ENCODE measurements at places on chromosomes 12 and 14.

DNA sequence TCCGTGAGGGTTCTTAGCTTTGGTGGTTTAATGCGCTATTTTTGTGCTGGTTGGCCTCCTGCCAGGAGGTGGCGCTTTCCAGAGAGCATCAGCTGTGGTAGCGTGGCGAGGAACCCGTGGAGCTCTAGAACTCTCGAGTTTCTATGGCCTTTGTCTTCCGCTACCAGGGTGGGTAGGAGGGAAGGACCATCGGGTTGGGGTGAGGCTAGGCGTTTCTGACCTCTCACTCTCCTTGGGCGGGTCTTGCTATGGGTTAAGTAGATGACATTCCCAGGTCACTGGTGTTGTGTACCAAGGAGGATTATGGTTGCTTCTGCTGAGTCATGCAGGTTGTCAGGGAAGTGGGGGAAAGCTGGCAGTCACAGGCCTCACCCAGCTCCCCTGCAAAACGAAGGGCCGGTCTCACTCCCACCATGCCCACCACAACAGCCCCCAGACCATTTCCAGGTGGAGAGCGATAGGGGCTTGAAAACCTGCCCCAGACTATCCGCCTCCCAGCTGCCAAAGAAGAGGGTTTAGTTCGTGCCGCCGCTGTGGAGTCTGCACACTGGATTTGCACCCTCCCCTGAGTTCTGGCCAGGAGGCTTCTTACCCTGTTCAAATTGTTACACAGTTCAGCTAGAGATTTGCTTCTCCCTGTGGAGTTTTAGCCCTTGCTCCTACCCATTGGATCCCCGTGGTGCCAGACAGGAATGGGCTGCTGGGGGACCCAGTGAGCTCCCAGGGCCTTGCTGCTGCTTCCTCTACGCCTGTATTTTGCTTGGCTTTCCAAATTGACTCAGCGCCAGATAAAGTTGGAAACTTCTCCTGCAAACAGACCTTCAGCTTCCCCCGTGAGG lies 21.9 kb downstream of the RNFT2 start:
- peak; percentile 31 for DNase-seq

- no peak for DNase-seq
Measured at GRCh38 chr12:72018036-72018435, 79.4 kb downstream of the TPH2 start.

- DNase-seq: peak; percentile 79
Measured at GRCh38 chr12:87820524-87821202, 208.5 kb downstream of the C12orf50 start.

DNA sequence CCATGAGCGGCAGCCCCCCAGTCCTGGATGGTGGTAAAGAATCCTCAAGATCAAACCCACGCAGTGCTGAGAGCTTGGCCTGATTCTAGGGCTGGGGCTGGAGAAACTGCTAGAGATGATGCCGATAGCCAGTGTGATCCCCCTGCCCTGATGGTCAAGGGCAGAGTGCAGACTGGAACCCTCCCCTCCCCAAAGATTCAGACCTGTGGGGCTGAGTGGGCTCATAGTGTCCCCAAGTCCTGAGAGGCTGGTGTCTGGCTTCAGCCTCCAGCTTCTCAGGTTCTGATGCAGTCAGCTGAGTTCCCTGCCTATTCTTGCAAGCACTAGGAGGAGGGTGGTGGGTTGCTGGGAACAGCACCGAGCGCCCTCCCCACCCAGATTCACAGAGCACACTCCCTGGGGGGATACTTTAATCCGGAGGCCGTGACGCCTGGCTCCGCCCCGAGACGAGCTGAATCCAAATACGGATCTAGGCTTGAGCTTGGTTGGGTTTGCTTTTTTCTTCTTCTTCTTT lies 11.9 kb downstream of the RHOF start:
- no peak for DNase-seq

GRCh38 chr12:4802841-4803240 lies 82.6 kb downstream of the GALNT8 start:
- DNase-seq: no peak

DNA sequence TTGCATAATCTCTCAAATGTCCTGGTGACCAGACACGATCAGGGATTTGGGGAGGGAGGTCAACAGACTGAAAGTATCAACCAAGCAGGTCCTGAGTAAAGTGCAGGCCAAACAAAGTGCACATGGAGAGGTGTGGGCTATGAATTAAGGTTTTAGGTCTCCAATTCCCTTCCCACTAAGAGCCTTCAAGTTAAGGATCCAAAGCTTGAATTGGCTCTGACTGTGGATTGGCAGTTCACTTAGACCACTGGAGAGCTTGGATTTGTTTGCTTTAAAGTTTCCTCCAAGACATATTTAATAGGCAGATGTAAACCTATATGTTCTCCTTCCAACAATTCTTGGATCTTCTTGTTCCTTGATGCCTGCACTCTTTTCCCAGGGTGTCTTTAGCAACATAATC lies 129.6 kb upstream of the IGF1 start:
- DNase-seq: no peak

GRCh38 chr12:79844693-79845092 lies 90.2 kb downstream of the PPP1R12A start:
- peak; percentile 79 for DNase-seq

DNA sequence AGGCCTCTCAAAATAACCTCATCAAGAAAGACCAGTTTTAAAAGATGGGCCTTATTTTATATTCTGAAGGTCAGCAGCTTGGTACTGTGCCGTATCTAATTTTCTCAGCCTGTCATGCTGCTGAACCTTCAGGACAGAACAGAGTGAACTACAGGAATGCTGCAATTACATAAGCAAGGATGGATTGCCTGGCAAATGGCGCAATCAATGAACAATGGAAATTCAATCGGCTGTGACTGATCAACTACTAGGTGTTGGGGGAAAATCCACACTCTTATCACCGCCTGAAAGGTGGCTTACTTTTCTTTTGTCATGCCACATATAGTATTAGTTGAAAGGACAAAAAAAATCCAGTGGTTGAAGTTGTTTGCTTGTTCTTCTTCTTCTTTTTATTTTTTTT lies 8.5 kb downstream of the ACSS3 start:
- DNase-seq: no peak

DNA sequence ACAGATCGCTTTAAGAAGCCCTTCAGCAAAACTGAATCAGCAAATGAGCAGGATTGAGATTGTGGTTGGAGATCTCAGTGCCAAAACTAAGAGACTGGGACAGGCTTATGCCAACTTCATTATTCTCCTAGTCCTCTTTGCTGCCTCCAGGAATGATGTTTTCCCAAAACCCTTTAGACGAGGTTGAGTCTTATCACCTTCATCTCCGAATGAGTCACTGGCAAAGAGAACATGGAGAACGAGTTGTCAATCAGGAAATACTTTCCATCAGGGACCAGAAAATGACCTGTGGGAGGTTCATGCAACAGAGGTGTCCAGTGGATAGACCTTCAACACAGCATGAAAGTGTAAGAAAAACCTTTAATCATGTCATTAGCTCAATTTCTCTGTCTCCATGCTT lies 461.5 kb downstream of the RMST start:
- DNase-seq: peak; percentile 31

DNA sequence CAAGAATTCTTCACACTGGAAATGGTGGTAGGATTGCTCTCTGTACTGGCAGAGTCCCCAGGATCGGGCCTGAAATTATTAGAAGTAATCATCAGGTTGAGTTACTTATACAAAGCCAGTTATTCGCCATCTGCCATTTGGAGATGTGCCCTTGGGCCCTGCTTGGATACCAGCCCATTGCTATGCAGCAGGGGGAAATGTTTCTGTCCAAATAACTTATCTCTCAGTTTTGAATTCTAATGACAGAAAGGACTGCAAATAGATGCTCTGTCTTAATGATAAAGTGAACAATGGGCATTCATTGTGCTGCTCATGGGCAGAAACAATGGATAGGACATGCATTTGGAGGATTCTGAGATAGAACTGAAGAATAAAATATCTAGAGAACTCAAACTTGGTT lies 139.1 kb upstream of the PELI2 start:
- no peak for DNase-seq

- DNase-seq: peak; percentile 60
Measured at GRCh38 chr14:34110531-34110930, 159.7 kb upstream of the EGLN3 start.

DNA sequence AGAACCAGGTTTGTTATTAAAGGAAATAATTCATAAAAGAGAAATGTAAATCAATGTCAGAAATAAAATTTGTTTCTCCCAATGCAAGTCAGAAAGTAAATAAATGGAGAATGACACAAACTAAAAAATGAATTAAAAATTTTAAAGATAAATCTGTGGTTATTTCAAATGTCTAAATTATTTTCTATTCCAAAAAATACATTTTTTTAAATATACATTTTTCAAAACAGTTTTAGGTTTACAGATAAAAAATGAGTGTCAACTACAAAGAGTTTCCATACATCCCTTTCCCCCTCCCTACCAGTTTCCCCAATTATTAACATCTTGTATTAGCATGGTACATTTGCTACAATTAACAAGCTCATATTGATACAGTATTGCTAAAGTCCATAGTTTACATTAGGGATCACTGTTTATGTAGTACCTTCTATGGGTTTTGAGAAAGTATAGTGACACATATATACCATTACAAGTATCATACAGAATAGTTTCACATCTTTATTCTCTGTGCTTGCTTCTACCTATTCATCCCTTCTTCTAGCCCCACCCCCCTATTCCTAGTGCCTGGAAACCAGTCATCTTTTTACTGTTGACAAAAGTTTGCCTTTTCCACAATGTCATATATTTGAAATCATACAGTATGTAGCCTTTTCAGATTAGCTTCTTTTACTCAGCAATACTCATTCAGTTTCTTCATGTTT lies 104.2 kb downstream of the RALGAPA1 start:
- DNase-seq: no peak

DNA sequence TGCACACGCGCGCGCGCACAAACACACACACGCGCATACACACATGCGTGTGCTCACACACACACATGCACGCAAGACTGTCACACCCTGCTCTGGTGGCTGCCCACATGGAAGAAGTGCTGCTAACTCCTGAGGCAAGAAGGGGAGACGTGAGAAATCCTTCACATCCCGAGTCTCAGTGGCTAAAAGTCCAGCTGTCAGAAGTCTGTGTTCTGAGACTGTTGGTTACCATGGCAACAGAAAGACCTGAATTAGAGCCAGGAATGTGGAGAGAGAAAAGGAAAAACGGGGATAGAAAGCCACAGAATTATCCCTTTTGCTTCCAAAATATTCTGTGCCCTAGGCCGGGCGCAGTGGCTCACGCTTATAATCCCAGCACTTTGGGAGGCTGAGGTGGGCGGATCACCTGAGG lies 71.2 kb downstream of the PPFIBP1 start:
- peak; percentile 94 for DNase-seq

- DNase-seq: no peak
Measured at GRCh38 chr14:56413721-56414120, 165.9 kb upstream of the TMEM260 start.

GRCh38 chr12:77723308-77723707 lies 107.4 kb upstream of the NAV3 start:
- no peak for DNase-seq

DNA sequence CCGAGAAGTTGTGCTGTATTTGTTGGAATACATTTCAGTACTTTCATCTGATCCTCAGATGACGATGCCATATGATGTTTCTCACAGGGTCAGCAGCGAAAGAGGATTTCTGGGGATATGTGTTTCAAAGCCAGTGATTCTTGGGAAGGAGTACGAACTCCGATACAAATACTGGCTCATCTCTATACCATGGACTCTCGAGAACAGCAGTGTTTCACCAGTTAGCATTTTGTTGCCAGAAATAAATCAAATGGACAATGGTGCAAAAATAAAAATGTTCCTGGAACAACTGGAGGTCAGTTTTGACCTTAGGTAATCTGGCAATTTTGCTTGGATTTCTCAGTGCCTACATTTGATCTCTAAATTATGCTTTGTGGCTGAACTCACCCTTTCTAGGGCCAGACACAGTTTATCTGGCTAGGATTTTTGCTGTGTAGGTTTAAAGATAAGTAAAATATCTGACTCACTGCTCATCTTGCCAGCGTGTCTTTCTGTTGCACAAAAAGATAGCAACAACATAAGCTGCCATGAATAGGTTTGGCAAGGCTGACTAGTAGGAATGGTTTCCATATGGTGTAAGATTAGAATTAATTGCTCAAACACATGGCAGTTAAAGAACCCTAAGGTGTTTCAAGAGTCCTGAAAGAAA lies 11.0 kb upstream of the MGP start:
- peak; percentile 40 for DNase-seq

- no peak for DNase-seq
Measured at GRCh38 chr12:13379531-13380188, 183.1 kb downstream of the EMP1 start.

GRCh38 chr12:60210756-60211155 lies 614.9 kb downstream of the SLC16A7 start:
- no peak for DNase-seq

- peak; percentile 10 for DNase-seq
Measured at GRCh38 chr12:32124637-32125036, 18.0 kb downstream of the BICD1 start.

GRCh38 chr12:119695034-119695433 lies 27.1 kb downstream of the PRKAB1 start:
- peak; percentile 16 for DNase-seq

- DNase-seq: no peak
Measured at GRCh38 chr12:53989227-53990113, 4.5 kb downstream of the HOXC10 start.

DNA sequence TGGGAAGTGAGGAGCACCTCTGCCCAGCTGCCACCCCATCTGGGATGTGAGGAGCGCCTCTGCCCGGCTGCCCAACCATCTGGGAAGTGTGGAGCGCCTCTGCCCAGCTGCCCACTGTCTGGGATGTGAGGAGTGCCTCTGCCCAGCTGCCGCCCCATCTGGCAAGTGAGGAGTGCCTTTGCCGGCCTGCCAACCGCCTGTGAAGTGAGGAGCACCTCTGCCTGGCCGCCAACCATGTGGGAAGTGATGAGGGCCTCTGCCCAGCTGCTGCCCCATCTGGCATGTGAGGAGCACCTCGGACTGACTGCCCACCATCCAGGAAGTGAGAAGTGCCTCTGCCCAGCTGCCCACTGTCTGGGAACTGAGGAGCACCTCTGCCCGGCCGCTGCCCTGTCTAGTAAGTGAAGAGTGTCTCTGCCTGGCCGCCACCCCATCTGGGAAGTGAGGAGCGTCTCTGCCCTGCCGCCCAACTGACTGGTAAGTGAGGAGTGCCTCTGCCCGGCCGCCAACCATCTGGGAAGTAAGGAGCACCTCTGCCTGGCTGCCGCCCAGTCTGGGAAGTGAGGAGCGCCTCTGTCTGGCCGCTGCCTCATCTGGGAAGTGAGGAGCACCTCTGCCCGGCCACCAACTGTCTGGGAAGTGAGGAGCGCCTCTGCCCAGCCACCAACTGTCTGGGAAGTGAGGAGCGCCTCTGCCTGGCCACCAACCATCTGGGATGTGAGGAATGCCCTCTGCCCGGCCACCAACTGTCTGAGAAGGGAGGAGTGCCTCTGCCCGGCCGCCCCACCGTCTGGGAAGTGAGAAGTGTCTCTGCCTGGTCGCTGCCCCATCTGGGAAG lies 22.6 kb downstream of the FAR2 start:
- DNase-seq: no peak

GRCh38 chr12:127351481-127352010 lies 915.4 kb upstream of the TMEM132C start:
- no peak for DNase-seq

DNA sequence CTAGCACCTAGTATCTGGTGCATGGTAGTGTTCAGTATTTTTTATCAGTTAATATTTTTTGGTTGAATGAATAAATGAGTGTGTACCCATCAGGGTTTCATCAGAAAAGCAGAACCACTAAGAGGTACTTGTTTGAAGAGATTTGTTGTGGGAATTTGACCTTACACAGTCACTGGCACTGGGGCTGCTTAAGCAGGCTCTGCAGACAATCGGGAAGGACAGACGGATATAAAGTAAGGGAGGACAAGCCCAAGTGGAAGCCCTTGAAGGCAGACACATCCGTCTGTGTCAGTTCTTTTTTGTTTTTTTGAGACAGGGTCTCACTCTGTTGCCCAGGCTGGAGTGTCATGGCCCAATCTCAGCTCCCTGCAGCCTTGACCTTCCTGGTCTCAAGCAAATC lies 38.7 kb downstream of the CD9 start:
- no peak for DNase-seq

All from astrocyte of the hippocampus (primary cell).